ENCODE measurements at places on chromosomes 7 and 10.

DNA sequence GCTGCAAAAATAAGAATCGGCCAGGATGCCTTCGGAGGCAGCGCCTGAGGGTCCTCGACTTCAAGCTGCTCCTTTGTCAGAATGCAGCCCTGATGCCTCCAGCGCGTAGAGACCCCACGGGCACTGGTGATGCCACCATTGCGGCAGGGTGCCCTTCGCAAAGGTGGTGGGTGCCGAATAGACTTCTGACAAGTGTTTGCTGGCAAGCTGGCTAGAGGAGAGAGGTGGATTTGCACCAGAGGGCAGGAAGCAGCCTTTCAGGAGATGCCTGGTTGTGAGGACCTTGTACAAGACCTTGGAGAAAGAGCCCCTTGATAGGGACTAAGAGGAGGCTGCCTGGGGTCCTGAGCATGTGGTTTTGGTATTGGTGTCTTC is 103.2 kb upstream of the PPIF start:
- no peak for DNase-seq

GRCh38 chr7:222716-223041 is 30.3 kb downstream of the FAM20C start:
- DNase-seq, result no peak

DNA sequence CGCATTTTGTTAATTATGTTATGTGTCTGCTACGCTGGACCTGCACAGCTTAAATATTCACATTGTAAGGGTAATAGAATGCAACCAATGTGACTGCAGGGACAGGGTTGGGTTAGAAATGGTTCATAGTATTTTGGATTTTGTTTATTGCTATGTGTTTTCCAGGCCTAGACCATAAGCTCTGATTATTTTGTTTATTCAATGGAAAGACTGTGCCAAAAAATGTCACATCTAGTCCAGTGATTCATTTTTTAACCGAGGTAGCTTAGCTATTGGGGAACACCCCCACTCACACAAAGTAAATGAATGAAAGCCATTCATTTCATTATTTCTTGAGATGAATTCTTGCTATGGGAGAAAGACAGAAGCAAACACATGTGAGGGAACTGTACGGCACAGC is 516.5 kb upstream of the ANKRD30A start:
- DNase-seq, result no peak

DNA sequence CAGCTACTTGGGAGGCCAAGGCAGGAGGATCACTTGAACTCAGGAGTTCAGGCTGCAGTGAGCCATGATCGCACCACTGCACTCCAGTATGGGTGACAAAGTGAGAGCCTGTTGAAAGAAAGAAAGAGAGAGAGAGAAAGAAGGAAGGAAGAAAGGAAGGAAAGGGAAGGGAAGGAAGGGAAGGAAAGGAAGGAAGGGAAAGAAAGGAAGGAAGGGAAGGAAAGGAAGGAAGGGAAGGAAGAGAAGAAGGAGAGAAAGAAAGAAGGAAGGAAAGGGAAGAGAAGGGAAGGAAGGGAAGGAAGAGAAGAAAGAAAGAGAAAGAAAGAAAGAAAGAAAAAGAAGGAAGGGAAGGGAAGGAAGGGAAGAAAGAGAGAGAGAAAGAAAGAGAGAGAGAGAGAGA is 61.5 kb downstream of the CLIP2 start:
- DNase-seq, result no peak

DNA sequence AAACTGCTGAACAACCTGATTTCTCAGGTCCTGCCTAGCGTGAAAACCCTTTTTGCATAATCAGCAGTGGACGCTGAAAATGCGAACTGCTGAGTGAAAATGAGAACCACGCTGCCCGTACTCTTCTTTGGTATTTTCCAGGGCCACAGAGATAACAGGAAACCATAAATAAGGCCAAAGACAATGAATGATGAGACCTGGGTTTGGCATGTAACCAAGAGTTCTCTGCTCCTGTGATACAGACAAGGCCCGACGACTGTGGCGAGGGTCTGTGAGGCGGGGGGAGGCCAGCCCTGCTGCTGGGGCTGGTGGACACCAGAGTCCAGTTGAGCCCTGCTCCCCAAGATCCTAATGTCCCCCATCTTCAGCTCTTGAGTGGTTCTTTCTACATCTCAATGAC is 236.0 kb downstream of the WDR11 start:
- DNase-seq, result no peak

DNA sequence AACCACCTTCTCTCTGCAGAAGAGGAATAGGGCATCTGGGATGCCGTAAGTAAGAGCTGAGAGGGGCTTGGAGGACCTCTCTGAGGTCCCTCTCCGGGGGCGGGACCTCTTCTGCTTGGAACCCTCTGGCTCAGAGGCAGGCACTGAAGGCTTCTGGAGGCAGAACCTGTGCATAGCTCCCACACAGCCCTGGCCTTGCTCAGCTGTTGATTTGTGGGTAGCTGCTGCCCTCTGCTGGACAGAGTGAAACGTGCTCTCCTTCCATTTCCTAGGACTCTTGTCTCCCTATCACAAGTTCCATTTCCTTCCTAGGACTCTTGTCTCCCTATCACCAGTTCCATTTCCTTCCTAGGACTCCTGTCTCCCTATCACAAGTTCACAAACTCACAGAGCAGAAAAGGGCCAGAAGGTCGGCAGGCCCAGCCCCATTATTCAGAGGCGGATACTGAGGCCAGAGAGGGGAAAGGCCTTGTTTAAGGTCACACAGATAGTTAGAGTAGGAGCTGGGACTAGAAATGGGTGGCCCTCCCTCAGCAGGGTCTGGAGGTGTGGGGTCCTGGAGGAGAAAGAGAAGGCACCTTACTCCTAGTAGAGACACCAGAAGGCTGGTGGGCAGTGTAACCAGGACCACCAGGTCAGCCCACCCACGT is 30.3 kb upstream of the GARS1 start:
- DNase-seq, result peak; percentile 76

DNA sequence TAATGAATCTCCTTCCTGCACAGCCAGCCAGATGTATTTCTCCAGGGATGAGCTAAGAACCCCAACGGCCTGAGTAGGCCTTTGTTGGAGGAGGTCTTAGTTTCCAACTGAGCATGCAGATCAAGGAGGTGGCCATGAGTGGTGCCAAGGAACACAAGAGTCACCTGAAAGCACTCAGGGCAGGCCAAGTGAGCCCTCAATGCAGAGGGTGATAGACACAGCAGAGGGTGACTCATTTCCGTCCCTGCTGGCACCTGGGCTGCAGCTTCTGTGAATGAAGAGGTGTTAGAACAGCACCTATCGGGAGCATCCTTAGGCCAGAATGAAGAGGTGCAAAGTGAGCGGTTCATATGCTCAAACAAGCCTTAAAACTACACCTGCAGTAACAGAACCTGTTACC is 211.8 kb downstream of the FRMD4A start:
- DNase-seq, result no peak

DNA sequence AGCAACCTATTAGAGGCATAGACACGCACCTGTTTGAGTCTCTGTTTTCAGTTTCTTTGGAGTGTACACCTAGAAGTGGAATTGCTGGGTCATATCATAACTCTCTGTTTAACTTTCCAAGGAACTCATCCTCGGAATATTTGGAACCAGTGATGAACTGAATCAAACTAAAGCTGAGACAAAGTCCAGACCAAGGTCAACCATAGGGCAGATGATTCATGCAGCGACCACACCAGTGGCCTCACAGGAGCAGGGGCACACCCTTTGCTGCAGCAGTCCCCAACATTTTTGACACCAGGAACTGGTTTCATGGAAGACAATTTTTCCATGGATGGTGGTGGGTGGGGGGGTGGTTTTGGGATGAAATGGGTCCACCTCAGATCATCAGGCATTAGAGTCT is 4.9 kb upstream of the OPTN start:
- no peak for DNase-seq

DNA sequence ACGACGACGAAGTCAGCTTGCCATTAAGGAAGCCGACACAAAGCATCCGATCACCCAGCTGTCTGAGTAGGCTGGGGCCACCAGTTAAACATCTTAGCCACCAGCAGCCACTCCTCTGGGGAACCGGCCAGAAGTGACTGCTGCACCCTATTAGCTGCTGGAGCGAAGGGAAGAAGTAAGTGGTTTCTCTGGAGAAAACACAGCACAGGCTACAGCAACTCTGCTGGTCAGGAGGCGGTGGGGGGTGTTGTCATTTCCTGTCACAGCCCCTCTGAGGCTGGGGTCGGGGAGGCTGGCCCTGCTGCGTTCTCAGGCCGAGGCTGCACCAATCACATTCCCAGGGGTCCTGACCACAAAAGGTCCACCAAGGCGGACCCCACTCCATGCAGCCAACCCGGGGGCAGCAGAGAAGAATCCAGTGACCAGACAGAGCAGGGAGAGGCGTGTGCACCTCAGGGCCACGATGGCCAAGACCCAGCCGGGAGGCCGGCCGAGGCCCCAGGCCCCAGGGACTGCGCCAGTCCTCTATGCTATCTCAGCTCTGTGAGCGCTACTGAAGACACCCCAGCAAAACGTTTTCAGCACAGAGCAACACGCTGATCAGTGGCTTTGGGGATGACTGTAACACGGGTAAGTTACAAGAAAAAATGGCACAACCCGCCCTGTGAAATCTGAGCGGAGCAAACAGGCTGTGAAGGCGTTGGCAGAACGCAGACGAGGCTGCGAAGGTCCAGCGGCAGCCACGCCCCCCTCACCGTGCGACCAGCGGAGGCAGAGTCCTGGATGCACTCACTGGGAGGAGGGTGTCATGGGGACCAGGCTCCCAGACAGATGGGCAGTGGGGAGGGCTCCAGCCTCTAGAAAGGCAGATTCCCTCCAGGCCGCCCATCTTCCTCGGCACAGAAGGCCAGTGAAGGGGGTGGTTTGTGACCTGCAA is 24.8 kb downstream of the STK32C start:
- no peak for DNase-seq

GRCh38 chr10:91616137-91616536 is 16.7 kb downstream of the PPP1R3C start:
- no peak for DNase-seq

- no peak for DNase-seq
Observed at GRCh38 chr7:121307021-121307574, 21.7 kb upstream of the WNT16 start.

- DNase-seq, result no peak
Observed at GRCh38 chr10:60413306-60414012, 23.8 kb upstream of the ANK3 start.

- DNase-seq, result no peak
Observed at GRCh38 chr10:8712656-8713055, 658.2 kb downstream of the GATA3 start.

DNA sequence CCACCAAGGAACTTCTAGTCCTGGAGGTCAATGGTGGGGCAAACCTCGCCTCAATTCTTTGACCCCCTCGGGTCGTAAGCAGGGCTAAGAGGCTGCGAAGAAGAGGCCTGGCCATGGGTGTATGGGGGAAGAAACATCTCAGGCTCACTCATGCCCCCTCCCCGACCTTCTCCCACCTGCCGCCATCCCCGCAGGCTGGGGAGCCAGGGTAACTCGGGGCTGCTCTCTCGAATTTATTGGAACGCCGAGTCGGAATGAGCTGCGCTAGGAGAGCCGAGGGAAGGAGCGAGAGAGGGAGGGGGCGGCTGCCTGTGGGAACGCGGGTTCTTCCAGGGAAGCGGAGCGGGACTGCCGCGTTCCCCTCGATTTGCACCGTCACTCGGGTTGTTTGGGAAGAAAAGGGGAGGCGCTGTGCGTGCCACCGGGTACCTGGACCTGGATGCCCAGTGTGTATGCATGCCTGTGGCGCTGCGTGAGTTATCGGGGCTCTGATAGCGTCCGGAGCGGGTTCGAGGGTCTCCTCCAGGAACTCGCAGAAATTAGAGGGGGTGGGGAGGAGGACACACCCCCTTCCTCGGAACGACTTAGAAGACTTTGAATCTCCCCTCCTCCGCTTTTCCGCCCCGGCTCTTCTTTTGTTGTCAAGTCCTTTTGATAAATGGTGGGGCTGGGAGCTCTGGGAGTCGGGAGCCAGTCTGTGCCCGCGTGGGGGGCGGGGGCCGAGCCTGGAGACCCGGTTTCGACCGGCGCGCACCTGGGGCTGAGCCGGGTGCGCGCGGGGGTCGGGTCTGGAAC is 1.8 kb upstream of the ZNF503 start:
- no peak for DNase-seq

GRCh38 chr7:15280078-15280733 is 281.6 kb downstream of the AGMO start:
- DNase-seq, result no peak

DNA sequence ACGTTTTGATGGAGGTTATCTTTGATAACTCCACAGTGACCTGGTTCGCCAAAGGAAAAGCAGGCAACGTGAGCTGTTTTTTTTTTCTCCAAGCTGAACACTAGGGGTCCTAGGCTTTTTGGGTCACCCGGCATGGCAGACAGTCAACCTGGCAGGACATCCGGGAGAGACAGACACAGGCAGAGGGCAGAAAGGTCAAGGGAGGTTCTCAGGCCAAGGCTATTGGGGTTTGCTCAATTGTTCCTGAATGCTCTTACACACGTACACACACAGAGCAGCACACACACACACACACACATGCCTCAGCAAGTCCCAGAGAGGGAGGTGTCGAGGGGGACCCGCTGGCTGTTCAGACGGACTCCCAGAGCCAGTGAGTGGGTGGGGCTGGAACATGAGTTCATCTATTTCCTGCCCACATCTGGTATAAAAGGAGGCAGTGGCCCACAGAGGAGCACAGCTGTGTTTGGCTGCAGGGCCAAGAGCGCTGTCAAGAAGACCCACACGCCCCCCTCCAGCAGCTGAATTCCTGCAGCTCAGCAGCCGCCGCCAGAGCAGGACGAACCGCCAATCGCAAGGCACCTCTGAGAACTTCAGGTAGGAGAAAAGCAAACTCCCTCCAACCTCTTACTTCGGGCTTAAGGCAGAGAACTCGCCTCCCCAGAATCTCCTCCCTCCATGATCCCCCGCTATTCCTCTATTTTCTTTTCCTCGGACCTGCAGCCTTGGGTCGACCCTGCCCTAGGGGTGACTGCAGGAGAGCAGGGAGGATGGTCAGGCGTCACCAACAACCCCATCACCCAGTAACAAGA is at the start of gene SERPINE1:
SERPINE1 (plus strand) TSS at position 454 of the 809 bp plus-strand sequence. CDS start 1,290 bp downstream, outside the sequence.
- peak; percentile 9 for DNase-seq

DNA sequence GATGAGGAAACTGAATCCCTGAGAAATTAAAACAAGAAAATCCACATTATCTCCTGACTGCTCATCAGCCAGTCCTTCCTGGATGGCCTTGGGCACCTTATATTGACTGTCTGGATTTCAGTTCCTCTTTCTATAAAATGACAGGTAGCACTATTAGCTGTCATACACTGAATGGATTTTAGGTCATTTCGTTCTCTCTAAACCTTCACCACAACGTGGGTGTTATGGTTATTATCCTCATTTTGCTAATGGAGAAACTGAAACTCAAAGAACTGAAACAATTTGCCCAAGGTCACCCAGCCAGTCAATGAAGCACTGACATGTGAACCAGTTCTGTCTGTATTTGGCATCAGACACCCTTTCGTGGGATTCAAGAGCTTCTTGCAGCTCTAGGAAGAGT is 193.8 kb downstream of the CYP26A1 start:
- DNase-seq, result no peak

DNA sequence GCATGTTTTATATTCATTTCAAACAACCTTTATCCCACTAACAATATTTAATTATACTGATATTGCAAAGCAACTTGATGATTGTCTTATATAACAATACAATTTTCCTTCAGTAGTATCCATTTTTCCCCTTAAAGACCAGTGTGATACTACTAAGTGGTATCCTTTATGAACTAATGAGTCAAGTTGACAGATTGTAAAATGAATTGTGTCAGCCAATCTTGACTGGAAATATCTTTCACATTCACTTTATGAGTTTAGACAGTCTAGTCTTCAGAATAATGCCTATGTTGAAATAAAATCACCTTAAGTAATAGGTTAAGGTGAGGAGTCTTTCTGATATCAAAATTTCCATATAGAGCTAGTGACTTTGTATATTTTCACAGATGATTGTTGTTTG is 950.0 kb upstream of the CELF2 start:
- DNase-seq, result no peak

- DNase-seq, result no peak
Observed at GRCh38 chr10:109975244-109976190, 32.3 kb upstream of the ADD3 start.

Measured in stimulated activated CD4-positive, alpha-beta T cell treated with anti-CD3 and anti-CD28 coated beads, Interleukin-4, amount 100 ng/mL, for 1 hour (primary cell).